ENCODE measurements at places on chromosomes 11 and 22.

DNA sequence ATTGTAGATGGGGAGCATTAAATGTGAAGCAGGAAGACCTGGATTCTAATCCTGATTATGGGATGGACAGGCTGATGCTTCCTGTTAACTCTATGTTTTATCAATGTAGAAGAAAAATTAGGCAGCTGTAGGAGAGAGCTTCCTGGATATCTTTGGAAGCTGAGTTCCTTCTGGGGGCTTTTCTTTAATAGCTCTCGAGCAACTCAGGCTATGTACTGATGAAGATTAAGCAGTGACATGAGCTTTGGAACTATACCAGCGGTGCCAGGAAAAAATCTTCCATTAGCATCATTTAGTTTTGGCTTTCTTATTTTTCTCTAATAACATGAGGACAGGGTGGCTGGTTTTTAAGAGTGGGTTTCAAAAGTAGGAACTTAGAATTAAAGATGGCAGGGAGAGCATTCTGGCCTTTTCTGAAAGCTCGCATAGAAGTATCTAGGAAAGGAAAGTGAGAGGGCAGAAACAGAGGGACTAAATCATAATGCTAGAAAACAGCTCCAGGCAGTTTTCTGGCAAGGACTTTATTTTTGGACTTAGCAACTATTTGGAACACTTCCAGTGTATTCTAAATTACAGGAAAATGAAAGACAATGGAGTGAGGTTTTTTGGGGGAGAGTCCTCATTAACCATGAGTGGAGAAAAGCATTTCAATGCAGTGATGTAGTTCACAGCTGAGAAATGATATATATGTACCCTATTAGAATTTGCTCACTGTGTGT, 69.2 kb upstream of the RRM1 start:
- no peak for DNase-seq

DNA sequence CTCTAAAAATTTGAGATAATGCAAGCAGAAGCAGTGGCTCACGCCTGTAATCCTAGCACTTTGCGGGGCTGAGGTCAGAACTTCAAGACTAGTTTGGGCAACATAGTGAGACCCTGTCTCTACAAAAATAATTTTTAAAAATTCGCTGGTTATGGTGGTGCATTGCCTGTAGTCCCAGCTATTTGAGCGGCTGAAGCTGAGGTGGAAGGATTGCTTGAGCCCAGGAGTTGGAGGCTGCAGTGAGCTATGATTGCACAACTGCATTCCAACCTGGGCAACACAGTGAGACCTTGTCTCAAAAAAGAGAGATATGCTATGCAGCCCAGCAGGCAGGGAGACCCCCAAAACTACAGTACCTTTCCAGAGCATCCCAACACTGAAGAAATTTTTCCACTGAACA, 2.3 kb downstream of the CTSC start:
- no peak for DNase-seq

- no peak for DNase-seq
These were observed 25.3 kb downstream of the MB start for GRCh38 chr22:35591714-35592417.

DNA sequence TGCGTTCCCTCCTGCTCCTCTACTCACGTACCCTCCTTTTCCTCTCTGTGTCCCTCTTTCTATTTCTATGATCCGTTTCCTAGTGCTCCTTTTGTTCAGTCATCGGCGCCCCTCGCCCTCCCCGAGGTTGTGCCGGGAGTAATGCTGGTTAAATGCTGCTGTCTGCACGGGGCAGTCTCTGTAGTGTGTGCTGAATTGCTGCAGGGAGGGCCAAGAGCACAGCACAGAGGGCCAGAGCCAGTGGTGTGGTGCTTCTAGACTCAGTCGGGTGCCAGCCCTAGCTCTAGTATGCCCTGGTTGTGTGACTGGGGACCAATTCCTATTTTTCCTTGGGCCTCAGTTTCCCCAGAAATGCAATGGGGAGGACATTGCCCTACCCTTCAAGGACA, 98.3 kb downstream of the PKNOX2 start:
- DNase-seq = no peak

GRCh38 chr11:106288822-106289387, 211.4 kb downstream of the AASDHPPT start:
- no peak for DNase-seq

GRCh38 chr11:121564948-121565684, 112.3 kb upstream of the SORL1-AS1 start:
- no peak for DNase-seq

- DNase-seq = no peak
These were observed 10.8 kb downstream of the FADS2 start for GRCh38 chr11:61838921-61839320.

- DNase-seq = peak; percentile 10
These were observed 430 bp downstream of the DDX6 start for GRCh38 chr11:118790357-118791110.

- no peak for DNase-seq
These were observed 55.9 kb downstream of the BMAL1 start for GRCh38 chr11:13333456-13333957.

GRCh38 chr11:64369440-64370421, 10.8 kb downstream of the RPS6KA4 start:
- DNase-seq = no peak

DNA sequence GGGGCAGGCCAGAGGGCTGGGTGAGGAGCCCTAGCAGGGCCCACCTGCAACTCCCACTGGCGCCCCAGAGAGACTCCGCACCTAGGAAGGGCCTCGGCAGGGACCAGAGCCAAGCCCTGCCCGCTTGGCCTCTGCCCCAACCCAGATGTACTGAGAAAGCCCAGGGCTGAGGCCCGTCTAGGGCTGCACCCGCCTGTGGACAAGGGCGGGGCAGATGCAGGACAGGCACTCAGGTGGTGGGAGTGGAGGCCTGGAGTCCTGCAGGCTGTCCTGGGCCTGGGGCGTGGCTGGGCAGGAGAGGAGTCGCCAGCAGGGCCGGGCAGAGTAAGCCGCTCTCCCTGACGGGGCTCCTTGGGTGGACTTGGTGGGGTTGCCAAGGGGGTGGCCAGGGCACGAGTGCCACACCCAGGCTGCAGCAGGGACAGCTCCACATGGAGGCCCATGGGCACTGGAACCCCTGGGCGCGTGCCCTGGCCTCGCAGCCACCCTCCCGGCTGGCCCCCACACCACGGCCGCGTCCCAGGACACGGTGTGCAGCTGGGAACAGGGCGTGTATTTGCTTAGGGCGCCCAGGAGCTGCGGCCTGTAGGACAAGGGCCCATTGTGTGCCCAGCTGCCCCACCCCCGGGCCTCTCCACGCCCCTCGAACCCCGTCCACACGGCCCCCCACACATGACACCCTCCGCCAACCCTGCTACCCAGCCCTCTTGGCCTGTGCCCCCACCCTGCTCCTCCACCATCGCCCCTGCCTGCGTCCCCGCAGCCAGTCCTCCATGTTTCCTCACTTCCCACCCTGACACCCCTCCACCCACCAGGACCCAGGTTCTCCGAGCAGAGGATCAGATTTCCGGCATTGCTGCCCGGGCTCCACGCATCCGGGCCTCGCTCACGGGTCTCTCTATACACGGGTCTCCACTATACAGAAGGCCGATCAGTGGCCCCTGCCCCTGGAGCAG, 11.3 kb upstream of the PIM3 start:
- no peak for DNase-seq

GRCh38 chr22:23762842-23763578, at the start of gene C22orf15:
Gene C22orf15 (plus strand): TSS chr22:23762990. CDS start chr22:23763307, 317 bp downstream.
- no peak for DNase-seq

DNA sequence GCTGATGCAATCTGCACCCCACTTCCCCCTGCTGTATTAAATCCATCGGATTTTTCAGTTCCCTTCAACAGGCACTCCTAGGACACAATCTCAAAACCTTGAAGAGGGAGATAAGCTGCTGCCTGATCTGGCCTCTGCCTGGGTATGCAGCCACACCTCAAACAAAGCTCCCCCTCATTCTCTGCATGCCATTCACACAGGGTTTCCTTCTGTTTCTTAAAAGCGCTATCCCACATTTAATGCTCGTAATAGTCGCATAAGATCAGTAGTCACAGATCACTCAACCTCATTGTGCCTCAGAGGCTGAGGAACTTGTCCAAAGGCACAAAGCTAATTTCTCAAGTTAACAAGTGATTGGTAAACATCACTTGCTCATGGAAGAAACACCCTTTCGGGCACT, 34.0 kb downstream of the UQCR10 start:
- no peak for DNase-seq

DNA sequence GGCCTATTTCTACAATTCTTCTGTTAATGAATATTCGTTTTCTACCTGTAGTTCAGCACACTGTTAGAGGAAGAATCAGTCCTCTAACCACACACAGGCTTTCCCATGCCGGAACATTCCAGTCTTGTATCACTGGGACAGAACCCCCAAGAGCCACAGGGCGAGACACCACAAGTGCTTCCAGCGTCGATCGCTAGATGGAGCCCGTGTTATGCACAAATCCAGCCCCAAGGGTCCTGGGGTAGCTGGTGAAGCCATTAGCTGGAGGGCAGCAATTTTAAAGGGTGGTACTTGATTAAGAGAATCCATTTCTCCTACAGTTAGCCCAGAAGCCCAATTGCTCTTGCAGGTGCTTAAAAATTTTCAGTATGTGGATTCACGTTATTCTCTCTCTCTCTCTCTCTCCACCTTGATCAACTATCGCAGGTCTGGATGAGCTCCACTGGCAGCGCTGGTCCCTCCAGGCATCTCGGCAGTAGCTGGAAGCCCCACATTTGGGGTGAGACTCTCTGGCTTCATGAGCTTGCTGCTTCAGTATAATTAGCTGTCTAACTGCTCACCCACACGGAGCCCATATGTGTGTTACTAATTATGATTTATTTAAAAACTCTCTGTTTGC, 148.2 kb upstream of the SNX19 start:
- no peak for DNase-seq

DNA sequence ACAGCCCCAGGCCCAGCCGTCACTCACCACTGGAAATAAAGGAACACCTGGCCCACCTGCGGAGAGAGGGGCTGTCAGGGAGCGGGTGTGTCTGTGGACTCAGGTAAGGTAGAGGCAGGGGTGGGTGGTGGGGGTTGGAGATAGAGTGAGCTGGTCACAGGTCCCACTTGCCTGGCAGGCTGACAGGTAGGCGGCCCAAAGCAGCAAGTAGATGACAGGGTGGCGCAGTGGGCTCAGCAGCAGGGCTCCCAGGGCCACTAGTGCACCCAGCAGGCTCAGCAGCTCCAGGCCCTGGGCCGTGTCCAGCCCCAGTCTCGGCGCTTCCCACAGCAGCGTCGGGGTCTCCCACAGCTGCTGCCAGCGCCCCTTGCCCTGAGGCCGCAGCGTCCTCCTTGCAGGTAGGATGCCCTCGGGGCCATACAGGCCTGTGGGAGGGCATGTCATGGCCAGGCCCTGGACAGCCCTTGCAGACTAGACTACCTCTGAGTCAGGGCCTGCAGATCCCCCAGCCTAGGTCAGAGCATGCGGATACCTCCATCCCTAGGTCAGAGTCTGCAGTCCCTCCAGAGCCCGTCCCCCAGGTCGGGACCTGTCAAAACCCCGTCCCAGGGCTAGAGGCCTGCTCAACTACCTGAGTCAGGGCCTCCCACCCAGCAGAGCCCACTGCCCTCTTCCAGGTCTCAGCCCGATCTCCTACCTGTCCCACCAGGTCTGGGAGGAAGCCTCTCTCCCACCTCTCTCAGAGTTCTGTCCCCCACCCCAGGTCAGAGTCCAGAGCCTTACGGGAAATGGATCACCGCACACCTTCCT, 686 bp downstream of the LMF2 start:
- DNase-seq = no peak

DNA sequence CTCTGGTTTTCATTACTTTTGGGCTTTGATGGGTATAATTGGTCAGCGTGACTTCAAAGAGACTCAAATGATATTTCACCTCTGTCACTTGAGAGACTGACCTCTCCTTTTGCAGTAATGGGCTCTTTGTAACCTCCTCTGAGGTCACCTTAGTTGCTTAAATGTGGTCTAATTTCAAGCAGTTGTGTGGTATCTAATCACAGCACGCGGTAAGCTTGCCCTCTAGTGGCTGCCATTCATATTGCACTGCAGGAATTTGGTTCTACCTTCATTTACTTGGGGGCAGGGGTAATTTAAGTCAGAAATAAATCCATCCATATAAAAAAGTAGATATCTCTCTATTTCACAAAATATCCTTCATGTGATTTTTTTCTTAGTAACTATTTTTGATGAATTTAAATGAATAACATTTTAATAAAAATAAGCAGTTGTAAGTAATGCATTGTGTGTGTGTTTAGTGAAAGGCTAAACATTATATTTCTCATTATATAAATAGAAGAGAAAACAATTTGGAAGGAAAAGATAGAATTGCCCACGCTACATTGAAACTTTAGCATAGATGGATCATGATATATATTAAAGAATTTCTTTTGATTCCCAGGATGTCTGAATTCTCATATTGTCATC, 55.0 kb upstream of the ANO3 start:
- no peak for DNase-seq

DNA sequence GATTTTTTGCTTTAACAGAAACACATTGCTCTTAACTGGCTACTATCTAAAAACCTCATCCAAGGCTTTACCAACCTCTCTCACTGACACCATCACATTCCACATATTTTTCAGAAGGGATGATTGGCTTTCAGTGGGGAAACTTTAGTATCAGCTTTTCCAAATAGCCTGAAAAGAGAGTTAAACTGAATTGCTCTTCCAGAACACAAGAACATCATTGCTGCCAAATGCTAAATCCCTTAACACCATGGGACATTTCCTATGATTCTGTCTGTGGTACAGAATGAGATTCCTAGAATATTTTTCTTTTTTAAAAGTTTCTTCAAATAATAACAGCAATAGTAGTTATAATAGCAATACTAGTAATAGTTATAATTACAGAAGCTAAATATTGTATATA, 45.4 kb downstream of the SOX6 start:
- no peak for DNase-seq

GRCh38 chr11:20033806-20034205, 126.5 kb downstream of the DBX1 start:
- DNase-seq = no peak

DNA sequence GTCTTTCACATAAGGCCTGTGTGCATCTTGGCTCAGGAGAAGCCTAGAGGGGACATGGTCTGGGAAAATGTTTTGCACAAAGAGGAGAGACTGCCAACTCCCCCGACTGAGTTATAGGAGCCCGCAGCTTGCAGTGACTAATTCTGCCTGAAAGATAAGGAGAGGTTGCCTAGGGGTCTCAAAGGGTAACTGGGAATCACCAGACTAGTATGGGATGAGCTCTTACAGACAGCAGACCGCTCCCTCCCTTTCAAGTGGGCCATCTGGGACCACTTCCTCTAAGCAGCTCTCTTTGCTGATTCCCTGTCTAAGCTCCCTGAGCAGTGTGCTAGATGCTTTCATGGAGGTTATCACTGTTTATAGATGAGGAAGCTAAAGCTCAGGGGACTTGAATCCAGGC, 105.1 kb downstream of the TENM4 start:
- DNase-seq = no peak

- no peak for DNase-seq
These were observed 34.4 kb upstream of the TECTA start for GRCh38 chr11:121066623-121067022.

GRCh38 chr11:1912289-1912878, 7.1 kb upstream of the TNNT3 start:
- DNase-seq = no peak

- DNase-seq = no peak
These were observed 26.5 kb upstream of the PRDM10 start for GRCh38 chr11:130029137-130029536.
